Omental fat pad (tissue), 4 donors: ENCODE measurements at places on chromosomes 2 and 18. TPM values are rescaled to one million over a fixed set of nuclear protein-coding genes. Genes with fewer than 3 reads are reported as not detected.

Gene CRYGC
- total RNA-seq, result not detected

Gene CYP26B1
- 10.6 TPM for total RNA-seq

Gene ERBB4
- total RNA-seq, result 0.88 TPM

Gene IL36A
- not detected for total RNA-seq

Gene PTPN18
- total RNA-seq, result 47.2 TPM

Gene AFF3
- total RNA-seq, result 6.0 TPM

Gene IL36G
- not detected for total RNA-seq

Gene CD8B
- 2.3 TPM for total RNA-seq

Gene SERPINB12
- not detected for total RNA-seq

Gene ALPG
- not detected for total RNA-seq

Gene TBC1D8
- total RNA-seq, result 22.2 TPM

Gene FAM237A
- total RNA-seq, result not detected

Gene FOXD4L1
- total RNA-seq, result 0.19 TPM

Gene CXCR1
- total RNA-seq, result 0.63 TPM

Gene DTNA
- total RNA-seq, result 49.4 TPM

Gene LYPD6
- total RNA-seq, result 13.9 TPM

Gene TRAK2
- 37.9 TPM for total RNA-seq

Gene FAP
- total RNA-seq, result 6.4 TPM

Gene ABCG8
- not detected for total RNA-seq

Gene TUBA3E
- total RNA-seq, result not detected

Gene EIF2AK3
- 41.6 TPM for total RNA-seq

Gene ESPNL
- total RNA-seq, result 0.47 TPM
